ENCODE measurements at places on chromosomes 13 and 19.

GRCh38 chr19:31421082-31421481 lies 71.8 kb upstream of the TSHZ3 start:
- DNase-seq = no peak

- no peak for DNase-seq
Measured at GRCh38 chr19:5083547-5083965, 114.6 kb downstream of the KDM4B start.

DNA sequence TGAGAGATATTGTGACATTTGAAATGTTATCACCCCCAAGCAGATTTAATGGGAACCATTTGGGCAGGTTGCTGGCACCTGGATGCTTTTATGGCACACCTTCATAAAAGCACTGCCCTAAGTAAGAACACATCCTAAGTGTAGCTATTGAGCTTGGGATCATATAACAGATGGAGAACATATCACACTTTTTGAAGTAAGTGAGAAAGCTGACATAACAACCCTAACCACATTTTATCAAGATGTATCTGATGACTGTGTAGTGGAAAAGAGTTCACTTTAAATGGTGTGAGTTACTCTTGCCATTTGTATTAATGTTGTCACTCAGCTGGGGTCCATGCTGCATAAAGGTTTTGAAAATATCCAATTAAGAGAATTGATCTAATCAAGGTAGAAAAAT lies 287.9 kb downstream of the DCLK1 start:
- DNase-seq = no peak

GRCh38 chr13:51420681-51421490 lies 31.9 kb downstream of the INTS6 start:
- DNase-seq = no peak

DNA sequence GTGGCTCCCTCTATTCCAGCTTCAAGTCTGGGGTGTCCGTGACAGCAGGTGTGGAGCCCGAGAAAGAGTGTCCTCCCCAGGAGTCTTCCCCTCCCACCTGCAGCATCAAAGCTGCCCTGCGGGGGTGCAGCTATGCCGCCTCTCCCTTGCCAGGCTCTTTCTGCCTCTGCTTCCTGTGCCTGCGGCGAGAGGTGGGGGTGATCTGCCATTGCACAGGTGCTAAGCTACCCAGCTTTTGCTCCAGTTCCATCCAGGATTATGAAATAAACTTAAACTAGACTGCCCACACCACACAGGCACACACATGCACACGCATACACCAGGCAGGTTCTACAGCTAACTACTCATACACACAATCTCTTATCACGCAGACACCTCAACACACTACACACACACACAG lies 104.7 kb upstream of the CLDN10 start:
- DNase-seq = no peak

Measured in Ammon's horn (tissue), 1 donor.